ENCODE measurements at places on chromosomes 5 and 9.

DNA sequence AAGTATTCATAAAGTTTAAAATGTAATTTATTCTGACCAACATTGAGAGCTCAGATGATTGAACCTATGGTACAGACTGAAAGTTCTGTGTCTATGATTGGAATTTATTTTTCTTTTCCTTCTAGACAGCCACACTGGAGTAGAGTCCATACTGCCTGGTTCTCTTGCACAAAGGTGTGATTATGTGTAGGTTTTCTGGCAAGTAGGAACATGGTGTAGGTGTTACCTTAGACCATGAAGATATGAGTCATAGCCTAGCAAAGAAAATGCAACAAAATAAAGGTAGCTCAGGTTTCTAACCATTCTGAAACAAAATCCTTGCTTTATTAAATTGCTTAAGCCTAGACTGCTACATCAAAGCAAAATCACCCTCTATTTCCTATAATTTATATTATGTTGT, 143.4 kb downstream of the CDH12 start:
- DNase-seq, result no peak

GRCh38 chr5:72144762-72145161, 37.5 kb downstream of the MAP1B start:
- no peak for DNase-seq

DNA sequence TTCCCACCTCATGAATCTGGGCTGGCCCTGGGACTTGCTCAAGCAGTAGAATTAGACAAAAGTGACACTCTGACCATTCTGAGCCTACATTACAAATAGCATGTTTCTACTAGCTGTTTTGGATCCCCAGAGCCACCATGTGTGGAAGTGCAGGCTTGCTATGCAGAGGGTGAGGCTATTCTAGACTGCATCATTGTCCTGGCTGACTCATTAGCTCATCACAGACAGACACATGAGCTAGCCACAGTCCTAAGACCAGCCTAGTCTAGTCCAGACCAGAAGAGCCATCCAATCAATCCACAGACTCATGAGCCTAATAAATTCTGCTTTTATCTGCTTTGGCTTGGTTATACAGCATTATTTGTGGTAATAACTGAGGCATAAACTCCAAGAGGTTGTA, 351.9 kb downstream of the PRELID2 start:
- no peak for DNase-seq

DNA sequence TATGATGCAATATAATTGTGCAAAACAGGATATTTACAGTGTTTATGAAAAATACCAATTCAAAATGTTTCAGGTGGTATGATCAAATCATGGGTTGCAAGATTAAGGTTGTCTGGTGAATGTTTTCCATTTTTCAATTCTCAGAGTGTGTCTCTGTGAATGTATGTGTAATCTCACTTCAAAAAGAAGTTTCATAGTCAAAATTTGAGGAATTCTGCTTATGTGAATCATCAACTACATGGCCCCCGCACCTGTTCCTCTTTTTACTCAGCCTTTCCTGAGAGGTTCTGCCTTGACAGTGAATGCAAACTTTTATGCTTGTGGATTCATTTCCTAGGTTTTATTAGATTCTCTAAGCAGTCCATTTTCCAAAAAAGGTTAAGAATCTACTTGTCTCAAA, 32.1 kb downstream of the KCTD16 start:
- DNase-seq, result no peak

DNA sequence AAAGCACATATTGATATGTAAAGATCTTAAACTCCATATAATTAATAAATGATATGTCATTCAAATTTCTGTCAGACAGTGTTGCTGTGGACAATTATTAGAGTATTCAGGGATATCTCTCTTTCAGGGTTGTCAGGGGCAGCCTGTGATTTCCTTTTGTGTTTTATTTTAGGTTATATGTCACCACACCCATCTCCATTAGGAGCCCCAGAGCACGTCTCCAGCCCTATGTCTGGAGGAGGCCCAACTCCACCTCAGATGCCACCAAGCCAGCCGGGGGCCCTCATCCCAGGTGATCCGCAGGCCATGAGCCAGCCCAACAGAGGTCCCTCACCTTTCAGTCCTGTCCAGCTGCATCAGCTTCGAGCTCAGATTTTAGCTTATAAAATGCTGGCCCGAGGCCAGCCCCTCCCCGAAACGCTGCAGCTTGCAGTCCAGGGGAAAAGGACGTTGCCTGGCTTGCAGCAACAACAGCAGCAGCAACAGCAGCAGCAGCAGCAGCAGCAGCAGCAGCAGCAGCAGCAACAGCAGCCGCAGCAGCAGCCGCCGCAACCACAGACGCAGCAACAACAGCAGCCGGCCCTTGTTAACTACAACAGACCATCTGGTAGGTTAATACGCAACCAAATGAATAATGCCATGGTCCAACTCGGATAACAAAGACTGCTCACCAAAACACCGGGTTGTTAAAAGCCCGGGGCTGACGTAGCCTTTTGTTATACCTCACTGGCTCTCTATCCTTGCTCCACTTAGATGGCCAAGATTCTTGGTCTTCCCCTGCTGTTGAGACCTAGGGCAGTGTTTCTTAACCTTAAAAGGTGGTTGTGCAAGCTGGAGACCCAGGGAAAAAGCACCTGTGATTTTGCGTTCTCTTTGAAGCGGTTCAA, 24.4 kb downstream of the SMARCA2 start:
- DNase-seq, result no peak

DNA sequence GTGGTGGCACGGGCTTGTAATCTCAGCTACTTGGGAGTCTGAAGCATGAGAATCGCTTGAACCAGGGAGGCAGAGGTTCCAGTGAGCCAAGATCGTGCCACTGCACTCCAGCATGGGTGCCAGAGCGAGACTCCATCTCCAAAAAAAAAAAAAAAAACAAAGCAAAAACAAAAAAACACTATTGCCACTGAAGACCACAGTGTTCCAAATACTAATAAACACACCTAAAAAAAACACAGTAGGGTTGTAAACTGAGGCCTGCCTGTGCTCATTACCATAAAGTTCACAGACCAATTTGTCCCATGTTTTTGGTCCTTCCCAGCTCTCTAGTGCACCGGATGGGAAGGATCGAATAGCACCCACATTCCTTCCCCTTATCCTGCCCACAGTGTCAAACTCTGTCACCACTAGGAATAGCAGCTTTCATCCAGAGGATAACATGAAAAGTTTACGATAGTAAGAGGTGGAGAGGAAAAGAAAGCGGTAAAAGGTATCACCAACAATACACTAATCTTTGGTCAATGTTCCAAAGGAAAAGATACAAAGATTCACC, 49.2 kb downstream of the MYO10 start:
- DNase-seq, result no peak

GRCh38 chr5:17406423-17406838, 91.6 kb upstream of the TAF11L2 start:
- no peak for DNase-seq

DNA sequence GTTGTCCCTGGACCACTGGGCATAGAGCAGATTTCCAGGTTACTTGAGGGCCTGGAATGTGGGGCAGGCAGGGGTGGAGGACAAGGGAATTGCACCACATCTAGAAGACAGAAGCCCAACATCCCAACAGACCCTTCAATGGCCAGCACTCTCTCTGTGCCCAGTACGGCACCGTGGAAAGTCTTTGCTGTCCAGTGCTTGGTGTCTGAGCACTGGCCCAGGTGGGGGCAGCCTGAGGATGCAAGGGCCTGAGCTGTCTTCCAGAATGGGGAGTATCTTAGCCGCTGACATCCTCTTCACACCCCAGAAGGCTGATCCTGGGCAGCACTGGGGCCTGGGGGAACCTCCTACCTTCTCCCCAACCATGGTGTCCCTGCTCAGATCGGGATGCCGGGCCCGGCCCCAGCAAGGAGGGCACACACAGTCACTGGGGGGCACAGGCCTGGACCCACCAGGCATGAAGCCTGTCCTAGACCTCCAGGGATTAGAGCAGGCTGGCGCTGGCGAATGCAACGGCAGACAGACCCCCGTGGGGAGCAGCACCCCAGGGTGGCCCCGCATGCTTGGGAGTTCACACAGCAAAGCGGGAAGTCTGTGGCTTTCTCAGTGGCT, 40.6 kb upstream of the OLFM1 start:
- no peak for DNase-seq

DNA sequence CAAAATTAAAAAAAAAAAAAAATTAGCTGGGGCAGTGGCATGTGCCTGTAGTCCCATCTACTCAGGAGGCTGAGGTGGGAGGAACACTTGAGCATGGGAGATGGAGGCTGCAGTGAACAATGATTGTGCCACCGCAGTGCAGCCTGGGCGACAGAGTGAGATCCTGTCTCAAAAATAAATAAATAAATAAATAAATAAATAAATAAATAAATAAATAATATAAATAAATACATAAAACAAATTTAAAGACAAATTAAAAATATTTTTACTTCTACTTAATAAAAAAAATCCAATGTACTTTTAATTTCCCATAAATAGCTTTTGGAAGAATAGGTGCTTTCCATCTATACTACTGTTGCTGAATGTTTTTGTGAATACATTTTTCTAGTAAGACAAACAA, 598.4 kb upstream of the EDIL3 start:
- DNase-seq, result no peak

DNA sequence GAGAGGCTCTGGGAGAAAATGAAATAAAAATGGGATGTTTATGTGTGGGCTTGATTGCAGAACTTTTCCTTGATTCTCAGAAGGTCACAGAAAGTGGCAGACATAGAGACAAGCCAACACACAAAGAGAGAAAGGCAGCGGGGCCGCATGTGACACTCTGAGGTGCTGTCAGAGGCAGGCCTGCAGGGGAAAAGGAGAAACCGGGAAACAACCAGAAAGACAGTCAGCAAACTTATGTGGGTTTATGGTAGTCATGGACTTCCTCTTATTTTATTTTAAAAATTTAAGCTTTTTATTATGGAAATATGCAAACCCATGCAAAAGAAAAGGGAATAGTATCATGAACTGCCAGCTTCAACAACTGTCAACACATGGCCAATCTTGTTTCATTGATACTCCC, 16.3 kb upstream of the IGFBPL1 start:
- DNase-seq, result no peak

- DNase-seq, result no peak
Measured at GRCh38 chr9:123990427-123990826, 21.1 kb upstream of the LHX2 start.

DNA sequence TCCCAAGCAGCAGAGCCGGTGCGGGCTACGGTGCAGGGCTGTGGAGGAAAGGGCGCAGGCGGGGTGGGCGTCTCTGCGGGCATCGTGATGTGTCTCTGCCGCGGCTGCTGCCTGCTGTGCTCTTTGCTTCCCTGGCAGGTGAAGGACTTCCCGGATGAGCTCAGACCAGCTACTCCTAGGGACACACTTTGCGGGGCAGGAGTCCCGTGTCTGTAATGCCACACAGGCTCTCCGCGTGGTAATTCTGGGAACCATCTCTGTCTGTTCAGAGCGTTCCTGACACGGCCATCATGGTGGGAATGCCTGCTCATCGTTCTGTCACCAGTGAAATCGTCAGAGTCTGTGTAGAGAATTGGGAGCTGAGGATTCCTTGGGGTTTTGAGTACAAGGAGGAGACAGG, 235.5 kb downstream of the FANCC start:
- no peak for DNase-seq

- DNase-seq, result no peak
Measured at GRCh38 chr9:127521919-127522304, 70.6 kb downstream of the LRSAM1 start.

DNA sequence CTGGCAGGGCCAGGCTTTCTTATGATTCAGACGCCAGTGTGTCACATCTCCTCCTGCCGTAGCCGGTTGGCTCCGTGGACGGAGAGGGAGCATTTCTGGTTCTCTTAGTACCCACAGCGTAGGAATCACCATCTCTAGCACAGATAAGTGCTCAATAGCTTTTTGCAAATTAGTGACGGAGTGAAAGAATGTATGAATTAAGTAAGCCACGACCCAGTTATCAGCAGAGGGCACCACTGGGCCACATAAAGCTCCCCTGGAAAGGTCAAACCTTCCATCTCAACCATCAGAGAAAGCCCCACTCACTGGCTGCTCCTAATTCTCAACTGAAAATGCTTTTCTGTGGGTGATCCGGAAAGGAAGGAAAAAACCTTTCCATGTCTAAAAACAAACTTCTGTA, 317.0 kb upstream of the ADCY2 start:
- DNase-seq, result no peak

DNA sequence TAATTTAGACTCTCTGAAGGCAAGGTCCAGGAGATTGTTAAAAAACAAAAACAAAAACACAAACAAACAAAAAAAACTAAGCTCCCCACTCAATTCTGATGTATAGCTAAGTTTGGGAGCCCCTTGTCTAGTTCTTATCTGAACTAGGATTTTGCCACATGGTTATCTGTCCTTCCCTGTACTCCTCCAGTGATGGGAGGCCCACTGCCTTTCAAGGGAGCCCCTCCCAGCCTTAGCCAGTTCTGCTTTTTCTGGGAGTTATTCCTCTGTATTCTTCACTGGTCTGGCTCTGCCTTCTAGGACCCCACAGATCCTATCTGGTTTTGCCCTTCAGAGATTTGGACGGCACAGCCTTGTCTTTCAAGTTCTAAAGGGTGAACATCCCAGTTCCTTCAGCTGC, 2.1 kb upstream of the ALDH1B1 start:
- DNase-seq, result no peak

DNA sequence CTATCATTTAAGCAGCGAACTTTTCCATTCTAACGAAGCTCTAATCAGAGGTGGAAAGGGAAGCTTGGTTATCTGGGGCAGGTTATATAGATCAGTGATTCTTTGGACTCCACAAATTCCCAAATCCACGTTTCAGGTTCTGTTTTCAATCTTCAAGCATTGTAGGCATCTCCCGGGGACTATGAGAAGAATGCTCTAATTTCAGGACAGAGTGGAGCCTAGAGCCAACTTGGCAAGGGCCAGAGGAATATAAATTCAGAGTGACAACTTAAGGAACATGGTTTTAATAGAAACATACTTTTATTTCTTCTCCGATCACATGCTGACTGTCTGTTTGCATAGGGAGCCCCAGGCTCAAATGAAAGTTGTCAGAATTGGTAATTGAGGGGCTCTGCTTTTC, 514.0 kb upstream of the KLF4 start:
- no peak for DNase-seq

- DNase-seq, result no peak
Measured at GRCh38 chr5:83145241-83145640, 67.9 kb downstream of the XRCC4 start.

DNA sequence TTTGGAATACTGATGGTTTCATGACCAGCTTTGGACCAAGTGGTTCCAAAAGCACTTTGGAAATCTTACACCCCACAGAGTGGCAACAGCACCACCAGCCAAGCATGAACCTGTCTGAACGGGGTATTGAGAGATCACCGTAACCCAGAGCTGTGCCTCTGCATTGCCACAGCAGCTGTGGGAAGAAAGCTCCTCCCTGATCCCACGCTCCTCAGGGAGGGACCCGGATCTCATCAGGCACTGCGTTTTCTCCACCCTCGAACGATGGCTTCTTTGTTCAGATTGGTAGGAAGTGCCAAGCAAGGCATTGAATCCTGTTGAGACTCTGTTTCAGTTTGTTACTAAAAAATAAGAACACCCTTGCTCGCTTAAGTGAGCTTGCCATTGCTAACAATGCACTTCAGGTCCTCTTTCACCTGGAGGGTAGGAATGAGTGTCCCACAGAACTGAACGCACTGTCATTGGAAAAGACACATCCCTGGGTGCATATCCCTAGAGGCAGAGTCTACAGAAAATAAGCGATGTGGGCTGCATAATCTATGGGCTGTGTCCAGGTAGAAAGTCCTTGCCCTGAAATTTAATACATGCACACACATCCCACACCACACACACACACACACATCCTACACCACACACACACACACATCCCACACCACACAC, 118.0 kb upstream of the ICE1 start:
- DNase-seq, result no peak

GRCh38 chr9:109088221-109088620, 31.5 kb downstream of the TMEM245 start:
- DNase-seq, result no peak

- no peak for DNase-seq
Measured at GRCh38 chr9:76637416-76637815, 126.8 kb upstream of the PCA3 start.
